ENCODE measurements at places on chromosomes 1 and 21. TPM values are rescaled to one million over a fixed set of nuclear protein-coding genes. Genes with fewer than 3 reads are reported as not detected.

Gene DNAJC6
- polyA plus RNA-seq, result 1.6 TPM

GRCh38 chr1:156627313-156627880 is 8.2 kb downstream of the HAPLN2 start:
- H3K27me3 ChIP-seq, result peaks cover 36% of the 10 kb centered on the region
- H3K4me1 ChIP-seq, result peaks cover 9% of the 10 kb centered on the region
- H3K27ac ChIP-seq, result no peak overlapping the region
- no peak overlapping the region for H3K4me3 ChIP-seq

Gene NUDT17
- 4.1 TPM for polyA plus RNA-seq

Gene ADGRB2
- polyA plus RNA-seq, result 15.6 TPM

GRCh38 chr1:81407000-81407821 is 393.5 kb upstream of the ADGRL2 start:
- no peak overlapping the region for H3K27ac ChIP-seq
- H3K27me3 ChIP-seq, result no peaks in the 10 kb centered on the region

DNA sequence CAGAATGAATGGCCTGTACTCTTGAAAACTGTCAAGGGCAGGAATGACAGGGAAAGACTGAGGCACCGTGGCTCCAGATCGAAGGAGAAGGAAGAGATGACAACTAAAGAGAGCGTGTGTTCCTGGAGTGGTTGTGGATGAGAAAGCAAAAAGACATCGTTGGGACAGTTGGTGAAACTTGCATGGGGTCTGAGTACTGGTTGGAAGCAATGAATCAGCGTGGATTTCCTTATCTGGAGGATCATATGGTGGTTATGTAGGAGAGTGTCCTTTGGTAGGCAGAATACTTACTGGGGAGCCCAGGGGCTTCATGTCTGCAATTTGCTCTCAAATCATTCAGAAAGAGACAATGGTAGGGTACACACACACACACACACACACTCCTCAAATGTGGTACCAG is 13.9 kb downstream of the LEMD1 start:
- H3K36me3 ChIP-seq, result no peaks in the 10 kb centered on the region
- H3K27me3 ChIP-seq, result no peaks in the 10 kb centered on the region
- no peak overlapping the region for H3K4me3 ChIP-seq
- H3K27ac ChIP-seq, result no peak overlapping the region
- no peak for DNase-seq
- no peaks in the 10 kb centered on the region for H3K4me1 ChIP-seq

Gene DNAJC8
- 116 TPM for polyA plus RNA-seq

- DNase-seq, result no peak
- H3K36me3 ChIP-seq, result no peaks in the 10 kb centered on the region
- H3K4me3 ChIP-seq, result no peak overlapping the region
- H3K27ac ChIP-seq, result no peak overlapping the region
- H3K4me1 ChIP-seq, result no peaks in the 10 kb centered on the region
These were observed 153.4 kb downstream of the PIGK start for GRCh38 chr1:77065693-77066342.

Gene PKLR
- polyA plus RNA-seq, result 7.5 TPM

- no peak overlapping the region for H3K27ac ChIP-seq
- DNase-seq, result no peak
- H3K4me1 ChIP-seq, result no peaks in the 10 kb centered on the region
- no peaks in the 10 kb centered on the region for H3K27me3 ChIP-seq
These were observed 20.0 kb downstream of the ADARB1 start for GRCh38 chr21:45094412-45094811.

GRCh38 chr1:35530168-35530567 is 27.0 kb downstream of the KIAA0319L start:
- H3K27me3 ChIP-seq, result no peaks in the 10 kb centered on the region
- DNase-seq, result no peak
- H3K27ac ChIP-seq, result no peak overlapping the region

Gene TFF2
- not detected for polyA plus RNA-seq

Gene NBPF3
- 2.7 TPM for polyA plus RNA-seq

DNA sequence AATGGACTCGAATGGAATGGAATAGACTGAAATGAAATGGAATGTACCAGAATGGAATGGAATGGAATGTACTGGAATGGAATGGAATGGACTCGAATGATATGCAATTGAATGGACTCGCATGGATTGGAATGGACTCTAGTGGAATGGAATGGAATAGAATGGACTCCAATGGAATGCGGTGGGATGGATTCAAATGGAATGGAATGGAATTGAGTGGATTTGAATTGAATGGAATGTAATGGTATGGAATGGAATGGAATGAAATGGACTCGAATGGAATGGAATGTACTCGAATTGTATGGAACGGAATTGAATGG is 99.6 kb upstream of the FBXO28 start:
- H3K4me1 ChIP-seq, result no peaks in the 10 kb centered on the region
- no peaks in the 10 kb centered on the region for H3K36me3 ChIP-seq
- no peak overlapping the region for H3K4me3 ChIP-seq
- DNase-seq, result no peak

DNA sequence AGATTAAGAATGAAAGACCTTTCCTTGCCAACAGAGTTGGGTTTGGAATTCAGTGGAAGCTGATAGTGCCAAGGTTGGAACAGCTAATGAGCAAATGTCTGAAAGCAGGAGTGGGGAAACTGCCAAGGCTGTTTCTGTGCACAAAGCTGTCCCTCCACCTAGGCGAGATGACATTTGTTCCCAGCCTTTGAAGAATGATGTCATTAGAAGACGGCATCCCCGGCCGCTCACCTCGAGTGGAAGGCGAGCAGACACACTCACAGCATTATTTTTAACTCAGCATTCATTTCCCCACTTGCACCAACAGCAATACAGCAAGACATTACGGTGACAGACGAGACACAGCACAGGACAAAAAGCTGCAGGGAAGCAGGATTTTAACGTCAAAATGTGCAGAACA is 463.9 kb downstream of the PCP4 start:
- peaks cover 12% of the 10 kb centered on the region for H3K27me3 ChIP-seq
- no peaks in the 10 kb centered on the region for H3K4me1 ChIP-seq
- no peaks in the 10 kb centered on the region for H3K36me3 ChIP-seq
- DNase-seq, result no peak
- H3K4me3 ChIP-seq, result no peak overlapping the region
- H3K27ac ChIP-seq, result no peak overlapping the region

Gene CFHR5
- polyA plus RNA-seq, result not detected

Gene FCRL1
- polyA plus RNA-seq, result not detected

DNA sequence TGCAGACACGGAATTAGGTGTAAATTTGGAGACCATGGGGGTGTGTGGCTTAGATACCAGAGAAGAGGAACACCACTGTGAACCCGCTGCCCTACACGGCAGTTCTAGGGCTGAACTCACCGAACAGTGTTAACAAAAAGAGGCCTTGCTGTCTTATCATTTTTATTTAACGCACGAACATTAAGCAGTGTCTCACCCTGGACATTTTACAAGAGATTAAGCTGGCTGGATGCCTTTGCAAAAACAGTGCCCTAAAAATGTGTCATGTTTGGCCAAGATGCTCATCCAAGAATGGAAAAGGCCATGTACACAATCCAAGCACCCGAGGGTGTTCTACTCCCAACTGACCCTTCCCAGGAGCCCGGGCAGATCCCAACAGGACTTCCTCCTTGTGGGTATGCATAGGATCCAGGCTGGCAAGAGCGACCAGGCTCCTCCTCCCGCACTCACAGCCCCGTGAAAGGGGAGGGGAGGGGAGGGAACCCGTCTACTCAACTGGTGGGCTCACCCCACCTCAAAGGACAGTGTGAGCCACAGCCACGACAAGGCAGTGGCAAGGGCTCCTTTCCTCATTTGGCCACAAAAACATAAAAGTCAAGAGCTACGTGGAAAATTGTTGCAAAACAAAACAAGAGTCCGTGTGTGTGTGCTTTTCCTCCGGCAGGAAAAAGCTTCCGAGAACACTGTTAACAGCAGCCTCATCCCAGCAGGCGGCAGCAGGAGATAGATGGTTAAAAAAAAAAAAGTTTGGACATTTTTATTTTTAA is 20.3 kb downstream of the C2CD2 start:
- H3K4me3 ChIP-seq, result no peak overlapping the region
- no peaks in the 10 kb centered on the region for H3K36me3 ChIP-seq
- no peak overlapping the region for H3K27ac ChIP-seq
- DNase-seq, result no peak

GRCh38 chr1:209850342-209850979 is 22.7 kb downstream of the UTP25 start:
- H3K4me3 ChIP-seq, result no peak overlapping the region
- peaks cover 21% of the 10 kb centered on the region for H3K36me3 ChIP-seq
- H3K27me3 ChIP-seq, result no peaks in the 10 kb centered on the region
- peak; percentile 79 for DNase-seq
- H3K27ac ChIP-seq, result no peak overlapping the region
- H3K4me1 ChIP-seq, result no peaks in the 10 kb centered on the region

DNA sequence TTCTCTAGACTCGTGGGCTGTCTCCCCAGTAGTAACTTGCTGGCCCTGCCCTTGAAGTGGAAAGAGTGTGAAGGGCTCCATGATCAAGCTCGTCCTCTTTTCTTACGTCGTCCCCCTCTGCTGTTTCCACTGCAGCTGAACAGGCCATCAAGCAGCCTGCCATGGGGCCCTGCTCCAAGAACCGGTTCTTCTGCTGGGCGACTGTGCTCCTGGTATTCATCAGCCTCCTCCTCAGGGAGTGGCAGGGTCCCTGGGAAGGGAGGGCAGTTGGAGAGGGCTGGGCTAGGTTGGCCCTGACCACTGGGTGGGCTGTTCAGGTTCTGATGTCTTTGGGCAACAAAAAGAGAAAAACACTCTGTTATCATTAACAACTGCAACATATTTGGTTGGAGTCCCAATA is 151.5 kb downstream of the FCRL5 start:
- no peaks in the 10 kb centered on the region for H3K36me3 ChIP-seq
- H3K27ac ChIP-seq, result no peak overlapping the region
- H3K4me3 ChIP-seq, result no peak overlapping the region
- H3K27me3 ChIP-seq, result no peaks in the 10 kb centered on the region

Gene TFAP2E
- 0.24 TPM for polyA plus RNA-seq

DNA sequence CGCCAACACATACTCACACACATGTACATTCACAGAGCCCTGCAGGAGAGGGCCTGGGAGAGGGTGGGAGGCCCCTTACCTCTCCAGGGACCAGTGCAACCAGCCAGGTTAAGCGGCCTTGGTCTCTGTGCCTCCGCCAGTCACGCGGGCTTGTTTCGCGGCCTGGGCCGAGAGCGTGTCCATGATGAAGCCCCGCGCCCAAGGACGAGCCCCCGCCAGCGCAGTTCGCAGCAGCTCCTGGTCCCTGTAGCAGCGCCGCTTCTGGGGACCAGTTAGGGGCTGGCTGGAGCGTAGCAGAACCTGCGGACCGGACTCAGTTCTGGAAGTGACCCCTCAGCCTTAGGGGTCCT is 7.3 kb upstream of the FAM167B start:
- no peak for DNase-seq
- peak overlapping the region; percentile 65 for H3K4me3 ChIP-seq
- H3K27ac ChIP-seq, result peak overlapping the region; percentile 55
- peaks cover 3% of the 10 kb centered on the region for H3K4me1 ChIP-seq

All from H1 (cell line).